ENCODE measurements at places on chromosomes 6 and 20. TPM values are rescaled to one million over a fixed set of nuclear protein-coding genes. Genes with fewer than 3 reads are reported as not detected.

MAP3K7 gene
- 29.6 TPM for polyA plus RNA-seq

SIRPD gene
- not detected for polyA plus RNA-seq

PLA2G7 gene
- polyA plus RNA-seq = 2.3 TPM

EGFL8 gene
- 5.4 TPM for polyA plus RNA-seq

ADGRB3 gene
- 0.63 TPM for polyA plus RNA-seq

PPP1R16B gene
- polyA plus RNA-seq = 1.5 TPM

POM121L2 gene
- not detected for polyA plus RNA-seq

SLC22A7 gene
- 0.14 TPM for polyA plus RNA-seq
